ENCODE measurements at places on chromosomes 3 and 15. TPM values are rescaled to one million over a fixed set of nuclear protein-coding genes. Genes with fewer than 3 reads are reported as not detected.

Gene CAND2
- 0.61 TPM for polyA plus RNA-seq

Gene THSD4
- not detected for polyA plus RNA-seq

Gene UACA
- polyA plus RNA-seq: 6.1 TPM

Gene SRGAP3
- 2.3 TPM for polyA plus RNA-seq

Gene TNNC1
- not detected for polyA plus RNA-seq

Gene CYP1A1
- not detected for polyA plus RNA-seq

Gene P2RY12
- 1.0 TPM for polyA plus RNA-seq

Gene CACNA2D2
- polyA plus RNA-seq: not detected

Gene ERC2
- not detected for polyA plus RNA-seq

Gene LSAMP
- not detected for polyA plus RNA-seq

Gene LHFPL4
- not detected for polyA plus RNA-seq

Gene IMPDH2
- 93.2 TPM for polyA plus RNA-seq

Gene COL6A5
- polyA plus RNA-seq: not detected

Gene OR5K2
- not detected for polyA plus RNA-seq

Gene GCNT3
- polyA plus RNA-seq: not detected

Gene SSUH2
- not detected for polyA plus RNA-seq

Gene ERICH6
- polyA plus RNA-seq: 0.88 TPM

Gene C3orf85
- polyA plus RNA-seq: not detected

Gene PDZRN3
- not detected for polyA plus RNA-seq

Gene RAMAC
- polyA plus RNA-seq: 50.9 TPM

Gene LOXL1
- polyA plus RNA-seq: not detected

Gene STRIT1
- not detected for polyA plus RNA-seq

Gene ECT2
- polyA plus RNA-seq: 1.2 TPM

Gene SLC51A
- polyA plus RNA-seq: not detected

Gene SATB1
- 68.2 TPM for polyA plus RNA-seq

Gene KBTBD8
- polyA plus RNA-seq: 20.3 TPM

Gene LSMEM2
- not detected for polyA plus RNA-seq

Gene PTPRG
- not detected for polyA plus RNA-seq

Gene TEX9
- 0.55 TPM for polyA plus RNA-seq

Gene COMMD4
- polyA plus RNA-seq: 47.4 TPM

Gene B2M
- 19,208 TPM for polyA plus RNA-seq

Gene LYZL4
- not detected for polyA plus RNA-seq

Gene ETV5
- polyA plus RNA-seq: 1.6 TPM
